ENCODE measurements at places on chromosomes 11 and 22.

DNA sequence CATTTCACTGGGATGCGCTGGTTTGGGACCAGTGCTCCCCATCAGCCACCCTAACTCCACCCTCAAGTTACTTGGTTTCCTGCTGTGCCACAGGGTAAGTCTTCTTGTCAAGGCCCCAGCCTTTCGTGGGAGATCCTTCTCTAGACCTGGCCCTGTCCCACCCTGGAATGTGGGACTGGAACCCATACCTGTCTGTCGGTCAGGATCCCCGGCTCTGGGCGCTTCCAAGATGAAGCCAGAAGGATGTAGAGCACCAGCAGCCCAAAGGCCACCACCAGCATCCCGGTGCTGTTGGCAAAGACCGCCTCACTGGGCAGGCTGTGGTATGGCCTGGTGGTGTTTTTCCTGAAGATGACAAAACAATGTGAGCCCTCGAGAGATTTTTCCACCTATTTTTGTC, 10.9 kb downstream of the CYB561A3 start:
- no peak for DNase-seq

DNA sequence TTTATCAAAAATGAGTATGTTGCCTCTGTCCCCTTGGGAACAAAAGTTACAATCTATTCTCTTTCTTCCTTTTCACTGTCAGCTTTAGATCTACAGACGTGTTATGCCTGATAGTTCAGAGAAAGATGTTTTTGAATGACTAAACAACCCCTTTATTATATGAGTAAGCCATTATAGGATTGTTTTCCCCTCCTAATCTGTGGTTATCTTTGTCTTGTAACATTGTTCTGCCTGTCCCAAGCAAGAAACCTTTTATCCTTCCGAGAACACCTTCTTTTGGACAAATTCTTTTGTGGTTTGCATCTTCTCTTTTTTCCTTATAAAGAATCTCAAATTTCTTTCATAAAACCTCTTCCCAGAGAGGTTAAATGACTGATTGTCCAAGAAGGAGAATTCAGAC, 208.4 kb downstream of the DDX10 start:
- no peak for DNase-seq

GRCh38 chr22:45212306-45212709, 28.4 kb downstream of the KIAA0930 start:
- no peak for DNase-seq

GRCh38 chr11:74397501-74398243, 561 bp downstream of the PGM2L1 start:
- peak; percentile 58 for DNase-seq

DNA sequence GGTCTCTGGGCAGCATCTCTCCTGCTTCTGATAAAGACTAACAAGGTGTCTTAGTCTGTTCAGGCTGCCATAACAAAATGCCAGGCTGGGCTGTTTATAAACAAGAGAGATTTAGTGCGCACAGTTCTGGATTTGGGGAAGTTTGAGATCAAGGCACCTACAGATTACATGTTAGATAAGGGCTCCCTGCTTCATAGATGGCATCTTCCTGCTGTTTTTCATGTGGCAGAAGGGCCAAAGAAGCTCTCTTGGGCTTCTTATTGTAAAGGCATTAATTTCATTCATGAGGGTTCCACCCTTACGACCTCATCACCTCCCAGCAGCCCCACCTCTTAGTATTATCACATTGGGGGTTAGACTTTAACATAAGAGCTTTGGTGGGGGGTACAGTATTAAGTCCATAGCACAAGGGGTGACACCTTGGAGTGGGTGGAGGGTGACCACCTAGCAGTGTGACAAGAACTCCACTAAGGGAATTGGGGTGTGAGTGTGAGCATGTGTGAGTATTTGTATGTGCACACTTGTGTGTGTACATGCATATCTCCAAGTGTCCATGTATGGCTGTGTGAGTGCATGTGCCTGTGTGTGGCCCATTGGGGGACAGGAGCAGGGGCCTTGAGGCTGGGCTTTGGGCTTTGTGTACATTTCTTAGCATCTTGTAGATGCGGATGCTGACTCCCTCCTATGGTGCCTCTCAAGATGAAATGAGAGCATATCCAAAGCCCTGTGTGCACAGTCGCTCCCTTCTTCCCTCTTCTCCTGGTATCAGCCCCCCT, 42.7 kb downstream of the BCR start:
- DNase-seq, result no peak

DNA sequence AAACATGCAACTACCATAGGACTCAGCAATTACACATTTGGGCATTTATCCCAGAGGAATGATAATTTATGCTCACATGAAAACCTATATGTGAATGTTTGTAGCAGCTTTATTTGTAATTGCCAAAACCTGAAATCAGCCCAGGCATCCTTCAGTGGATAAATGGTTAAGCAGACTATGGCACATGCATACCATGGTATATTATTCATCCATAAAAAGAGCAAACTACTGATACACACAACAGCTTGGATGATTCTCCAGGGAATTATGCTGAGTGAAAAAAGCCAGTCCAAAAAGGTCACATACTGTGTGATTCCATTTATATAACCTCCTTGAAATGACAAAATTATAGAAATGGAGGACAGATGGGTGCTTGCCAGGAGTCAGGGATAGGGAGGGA, 86.7 kb downstream of the ALX4 start:
- no peak for DNase-seq

- DNase-seq, result no peak
These were observed 15.2 kb downstream of the POLR3H start for GRCh38 chr22:41528938-41529561.

GRCh38 chr11:131447277-131447815, 76.9 kb downstream of the NTM start:
- DNase-seq, result no peak

DNA sequence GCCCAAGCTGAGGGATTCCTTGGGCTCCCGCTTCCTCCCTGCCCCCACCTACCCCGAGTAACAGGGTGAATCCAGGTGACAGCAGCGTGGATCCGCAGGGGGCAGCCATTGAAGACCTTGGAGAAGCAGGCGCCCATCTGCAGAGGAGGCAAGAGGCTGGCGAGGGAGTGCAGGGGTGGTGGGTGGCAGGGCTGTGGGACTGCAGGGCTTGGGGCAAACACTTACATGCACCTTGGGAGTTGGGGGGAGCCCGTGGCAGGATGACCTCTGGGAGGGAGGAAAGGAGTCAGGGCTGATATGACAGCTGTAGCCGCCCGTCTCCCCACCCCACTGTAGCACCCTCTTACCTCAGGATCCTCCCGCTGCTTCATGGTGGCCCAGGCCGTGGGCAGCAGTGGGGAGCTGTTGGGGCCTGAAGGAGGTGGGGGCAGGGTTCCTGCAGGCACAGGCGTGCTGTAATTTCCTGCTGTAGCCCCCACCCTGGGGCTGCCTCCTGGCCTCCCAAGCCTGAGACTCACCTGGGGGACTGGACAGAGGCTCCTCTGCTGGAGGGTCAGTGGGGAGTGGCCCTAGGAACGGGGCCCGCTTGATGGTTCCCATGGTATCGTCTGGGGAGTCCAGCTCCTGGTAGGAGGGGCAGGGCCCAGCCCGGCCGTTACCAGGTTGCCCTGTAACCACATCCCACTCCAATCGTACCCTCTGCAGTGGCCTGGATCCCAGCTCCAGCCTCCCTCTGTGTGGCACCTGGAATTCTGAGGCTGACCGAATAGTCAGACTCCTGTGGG, 6.1 kb downstream of the MAP4K2 start:
- no peak for DNase-seq

DNA sequence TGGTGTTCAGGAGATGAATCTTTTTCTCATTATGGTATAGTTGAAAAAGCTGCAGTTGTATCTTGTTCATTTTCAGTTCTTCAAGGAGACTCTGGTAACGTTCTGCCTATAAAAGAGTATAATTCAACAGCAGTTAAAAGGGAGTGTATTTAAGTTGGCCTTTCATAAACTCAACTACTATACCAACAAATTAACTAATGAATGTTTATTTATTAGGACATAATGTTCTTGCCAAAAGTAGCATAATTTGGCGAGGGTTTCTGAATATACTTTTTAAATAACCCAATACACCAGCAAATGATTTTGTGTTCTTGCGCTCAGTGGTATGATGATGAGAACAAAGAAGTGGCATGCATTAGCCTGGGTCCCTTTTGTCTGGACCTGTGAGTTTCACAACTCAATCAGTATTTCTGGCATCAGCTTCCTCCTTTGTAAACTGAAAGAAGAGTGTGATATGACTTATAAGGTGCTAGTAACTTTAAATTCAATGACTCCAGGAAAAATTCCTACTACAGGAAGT, 10.9 kb downstream of the SMC1B start:
- no peak for DNase-seq

- DNase-seq, result no peak
These were observed 2.7 kb upstream of the PPARA start for GRCh38 chr22:46147471-46148267.

- no peak for DNase-seq
These were observed 43.9 kb downstream of the FAT3 start for GRCh38 chr11:92268546-92268945.

GRCh38 chr11:32940865-32941264, 48.3 kb downstream of the QSER1 start:
- no peak for DNase-seq

GRCh38 chr11:42958635-42959034, 353.2 kb upstream of the API5 start:
- no peak for DNase-seq

DNA sequence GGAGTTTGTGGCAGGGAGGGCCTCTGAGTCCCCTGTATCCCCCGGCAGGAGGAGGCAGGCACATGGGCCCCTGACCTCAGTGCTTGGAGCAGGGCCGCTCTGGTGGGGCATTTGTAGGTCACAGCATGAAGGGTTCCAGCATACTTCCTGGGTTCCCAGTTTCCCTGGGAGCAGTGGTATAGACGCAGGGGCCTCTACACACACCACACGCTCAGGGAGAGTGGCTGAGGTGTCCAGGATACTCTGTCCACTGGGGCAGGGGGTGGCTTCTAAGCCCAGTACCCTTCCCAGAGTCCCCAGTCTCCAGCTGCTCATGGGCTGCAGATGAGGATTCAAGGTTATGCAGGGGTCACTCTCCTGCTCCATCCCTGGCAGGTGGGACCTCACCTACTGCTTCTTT, 6.1 kb downstream of the LSP1 start:
- DNase-seq, result no peak

DNA sequence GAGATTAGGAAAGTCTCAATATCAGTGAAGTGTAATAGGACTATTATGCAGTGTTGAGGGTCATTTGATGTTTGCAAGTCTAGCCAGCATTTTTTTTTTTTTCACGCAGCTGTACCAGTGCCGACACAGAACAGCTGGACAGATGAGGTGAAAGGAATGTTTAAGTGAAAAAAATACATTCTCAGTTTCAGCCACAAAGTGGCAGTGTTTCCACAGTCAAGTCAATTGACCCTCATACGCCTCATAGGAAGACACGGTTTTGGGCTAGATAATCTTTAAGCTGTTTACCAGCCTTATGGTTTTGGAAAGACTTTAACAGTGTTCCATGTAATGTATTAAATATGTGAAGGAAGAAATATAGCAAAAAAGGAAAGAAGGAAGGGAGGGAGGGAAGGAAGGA, 349.9 kb upstream of the ANO3 start:
- DNase-seq, result no peak

DNA sequence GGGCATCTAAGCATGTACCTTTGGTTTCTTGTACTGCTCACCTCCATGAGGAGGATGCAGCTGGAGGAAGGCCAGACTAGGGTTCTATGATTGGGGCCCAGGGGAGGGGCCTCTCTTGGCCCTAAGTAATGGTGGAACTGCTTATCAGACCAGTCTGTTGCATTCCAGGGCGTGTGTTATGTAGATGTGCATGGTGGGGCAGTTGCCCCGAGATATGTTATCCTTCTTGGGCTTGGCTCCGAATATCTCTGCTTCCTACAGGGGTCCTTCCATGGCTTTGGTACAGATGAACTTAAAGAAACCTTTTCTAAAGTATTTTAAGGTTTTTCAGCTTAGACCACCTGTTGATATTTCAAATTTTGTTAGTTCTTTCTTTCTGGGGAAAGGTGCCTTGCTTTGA, 126.0 kb downstream of the SWAP70 start:
- DNase-seq, result no peak

GRCh38 chr11:45995342-45995734, 72.9 kb downstream of the LARGE2 start:
- DNase-seq, result no peak

GRCh38 chr11:69294571-69295078, 670 bp downstream of the MYEOV start:
- no peak for DNase-seq

GRCh38 chr11:23205156-23205871, 345.0 kb upstream of the CCDC179 start:
- DNase-seq, result no peak

DNA sequence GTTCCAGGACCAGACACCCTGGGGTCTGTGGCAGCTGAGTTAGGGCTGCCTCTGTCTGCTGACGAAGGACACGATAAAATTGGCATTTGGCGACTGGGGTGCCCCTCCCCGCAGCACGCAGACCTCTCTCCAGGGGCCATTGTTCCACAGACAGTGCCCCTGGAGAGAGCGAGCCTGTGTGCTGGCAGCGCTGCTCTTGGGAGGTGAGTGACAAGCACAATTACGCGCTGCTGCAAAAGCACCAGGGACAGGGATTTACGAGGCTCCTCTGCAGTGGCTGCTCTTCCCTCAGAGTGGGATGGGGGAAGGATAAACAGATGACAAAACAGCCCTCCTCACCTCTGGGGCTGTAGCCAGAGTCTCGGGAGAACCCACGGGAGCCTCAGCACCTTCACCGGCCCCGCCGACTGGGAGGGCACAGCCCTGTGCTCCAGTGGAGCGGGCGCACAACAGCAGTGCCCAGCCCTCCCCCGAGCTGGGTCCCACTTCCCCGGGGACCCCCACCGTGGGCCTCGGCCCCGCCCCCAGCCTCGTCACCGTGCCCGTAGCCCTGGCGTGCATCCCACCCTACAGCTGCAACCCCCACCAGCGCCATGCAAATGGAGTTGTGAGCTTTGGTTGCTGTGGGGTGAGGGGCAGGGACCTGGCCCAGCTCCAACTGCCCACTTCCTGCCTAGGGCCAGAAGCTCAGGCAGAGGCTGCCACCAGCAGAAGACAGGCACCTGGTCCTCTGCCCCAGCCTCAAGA, 19.6 kb downstream of the CHID1 start:
- no peak for DNase-seq

DNA sequence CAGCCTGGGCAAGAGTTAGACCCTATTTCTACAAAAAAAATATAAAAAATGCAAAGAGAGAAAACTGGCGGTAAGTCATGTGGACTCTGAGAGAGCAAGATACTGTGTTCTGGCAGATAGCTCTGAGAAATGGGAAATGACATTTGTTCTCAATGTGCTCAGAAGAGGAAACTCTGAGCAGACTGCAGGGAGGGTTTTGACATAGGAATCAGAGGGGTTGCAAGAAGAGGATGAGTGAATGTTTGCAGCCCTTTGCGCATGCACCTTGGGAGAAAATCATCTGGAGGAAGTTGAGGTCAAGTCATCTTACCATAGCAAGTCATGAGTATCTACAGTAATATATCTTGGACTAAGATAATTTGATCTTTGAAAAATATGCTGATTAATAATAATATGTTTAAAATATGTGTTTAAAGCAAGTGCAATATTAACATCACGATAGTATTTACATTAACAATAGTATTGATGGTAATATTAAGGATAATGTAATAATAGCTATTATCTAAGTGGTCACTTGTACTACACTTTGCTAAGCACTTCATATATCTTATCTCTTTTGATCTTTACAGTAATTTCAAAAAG, 2.6 kb downstream of the ACER3 start:
- peak; percentile 5 for DNase-seq

- no peak for DNase-seq
These were observed 68.6 kb downstream of the PHF21B start for GRCh38 chr22:44941207-44941606.

GRCh38 chr11:30091246-30091645, 74.4 kb upstream of the KCNA4 start:
- DNase-seq, result no peak

All from CD4-positive, alpha-beta T cell treated with Interleukin-17A for 4 hours (primary cell).